ENCODE measurements at places on chromosomes 12 and 14.

- H3K27ac ChIP-seq = no peak overlapping the region
- no peak overlapping the region for H3K4me3 ChIP-seq
- ATAC-seq = no peak
- H3K36me3 ChIP-seq = peaks cover 23% of the 10 kb centered on the region
- H3K27me3 ChIP-seq = no peaks in the 10 kb centered on the region
Measured at GRCh38 chr12:39868328-39868725, 237.6 kb downstream of the SLC2A13 start.

- H3K27ac ChIP-seq = no peak overlapping the region
- no peak overlapping the region for H3K4me3 ChIP-seq
- no peaks in the 10 kb centered on the region for H3K4me1 ChIP-seq
- ATAC-seq = no peak
- H3K36me3 ChIP-seq = no peaks in the 10 kb centered on the region
Measured at GRCh38 chr12:39365364-39366001, 77.4 kb downstream of the KIF21A start.

DNA sequence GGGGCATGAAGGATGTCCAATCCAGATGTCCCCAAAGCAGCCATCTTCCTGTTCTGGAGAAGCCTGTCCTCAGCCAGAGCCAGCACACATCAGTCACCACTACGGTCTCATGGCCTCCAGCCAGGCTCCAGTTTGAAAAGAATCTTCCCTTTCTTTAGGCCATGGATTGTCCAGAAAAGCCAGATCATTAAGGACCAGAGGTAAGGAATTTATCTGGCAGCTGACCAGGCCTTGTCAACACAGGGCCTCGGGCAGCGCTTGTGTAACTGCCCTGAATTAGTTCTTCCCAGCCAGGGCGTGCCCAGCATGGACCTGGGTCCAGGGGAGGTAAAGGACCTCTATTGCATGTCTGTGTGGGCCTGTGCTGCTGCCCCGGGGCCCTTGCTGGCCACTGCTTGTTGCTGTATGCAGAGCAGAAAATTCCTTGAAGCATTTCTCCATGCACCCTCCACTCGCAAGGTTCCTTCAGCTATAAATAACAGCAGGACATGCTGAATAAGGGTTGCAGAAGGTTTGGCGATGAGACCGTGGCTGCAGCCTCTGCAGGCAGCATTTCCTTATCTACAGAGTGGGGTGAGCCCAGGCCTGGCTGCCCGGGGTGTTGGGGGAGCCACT lies 21.7 kb upstream of the VPS37B start:
- no peaks in the 10 kb centered on the region for H3K36me3 ChIP-seq
- H3K4me3 ChIP-seq = no peak overlapping the region
- H3K27me3 ChIP-seq = no peaks in the 10 kb centered on the region
- H3K27ac ChIP-seq = no peak overlapping the region
- peaks cover 4% of the 10 kb centered on the region for H3K4me1 ChIP-seq

- ATAC-seq = no peak
- no peaks in the 10 kb centered on the region for H3K4me1 ChIP-seq
- H3K27me3 ChIP-seq = no peaks in the 10 kb centered on the region
Measured at GRCh38 chr14:45728434-45729225, 475.6 kb upstream of the MIS18BP1 start.

GRCh38 chr12:20701106-20701505 lies 6.0 kb downstream of the SLCO1C1 start:
- H3K36me3 ChIP-seq = no peaks in the 10 kb centered on the region
- no peaks in the 10 kb centered on the region for H3K27me3 ChIP-seq
- no peaks in the 10 kb centered on the region for H3K4me1 ChIP-seq
- H3K4me3 ChIP-seq = no peak overlapping the region
- ATAC-seq = no peak

GRCh38 chr12:75613981-75614380 lies 102.6 kb upstream of the KRR1 start:
- H3K4me3 ChIP-seq = no peak overlapping the region
- peaks cover 22% of the 10 kb centered on the region for H3K27me3 ChIP-seq
- H3K4me1 ChIP-seq = no peaks in the 10 kb centered on the region
- ATAC-seq = no peak
- no peaks in the 10 kb centered on the region for H3K36me3 ChIP-seq

DNA sequence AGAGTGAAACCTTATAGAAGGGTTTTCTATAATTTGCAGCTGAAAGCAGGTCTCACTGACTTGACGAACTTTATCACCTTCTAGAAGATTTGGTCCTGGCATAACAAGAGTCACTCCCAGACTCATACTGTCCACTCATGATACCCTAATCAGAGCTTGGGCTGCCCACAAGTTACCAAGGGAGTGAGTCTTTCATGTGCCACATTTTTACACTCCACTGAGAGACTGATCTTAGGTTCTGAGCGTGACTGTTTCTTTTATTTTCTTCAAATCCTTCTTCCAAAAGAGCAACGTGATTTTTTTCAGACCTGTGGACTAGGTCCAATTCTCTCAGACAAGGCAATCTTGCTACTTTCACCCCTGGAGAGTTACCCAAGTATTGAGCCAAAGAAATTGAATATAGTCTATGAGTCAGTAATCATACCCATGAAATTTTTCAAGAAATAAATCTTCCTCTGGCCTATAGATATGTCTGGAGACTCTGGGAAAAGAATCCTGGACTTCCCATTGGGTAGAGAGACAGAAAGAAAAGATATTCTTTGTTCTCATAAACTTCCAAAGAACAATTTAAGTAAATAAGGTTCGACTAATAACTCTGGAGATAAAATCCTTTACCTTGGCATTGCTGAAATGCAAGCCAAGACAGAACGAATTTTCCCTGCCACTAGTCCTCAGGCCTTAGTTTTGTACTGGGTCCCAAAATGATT lies 26.9 kb downstream of the SIX1 start:
- no peak overlapping the region for H3K4me3 ChIP-seq
- ATAC-seq = no peak
- H3K36me3 ChIP-seq = no peaks in the 10 kb centered on the region

GRCh38 chr12:88248606-88249005 lies 106.5 kb downstream of the TMTC3 start:
- no peaks in the 10 kb centered on the region for H3K36me3 ChIP-seq
- no peak for ATAC-seq
- no peak overlapping the region for H3K4me3 ChIP-seq
- H3K4me1 ChIP-seq = no peaks in the 10 kb centered on the region
- no peak overlapping the region for H3K27ac ChIP-seq

GRCh38 chr12:94458877-94459727 lies 565 bp downstream of the CEP83 start:
- H3K36me3 ChIP-seq = peaks cover 22% of the 10 kb centered on the region
- H3K4me3 ChIP-seq = peak overlapping the region; percentile 91
- peak overlapping the region; percentile 92 for H3K27ac ChIP-seq
- peaks cover 33% of the 10 kb centered on the region for H3K4me1 ChIP-seq
- ATAC-seq = peak; percentile 69

- no peak for ATAC-seq
- peaks cover 13% of the 10 kb centered on the region for H3K27me3 ChIP-seq
- no peak overlapping the region for H3K4me3 ChIP-seq
- no peaks in the 10 kb centered on the region for H3K36me3 ChIP-seq
- H3K4me1 ChIP-seq = no peaks in the 10 kb centered on the region
- H3K27ac ChIP-seq = no peak overlapping the region
Measured at GRCh38 chr12:81758421-81759189, 545 bp downstream of the PPFIA2 start.

GRCh38 chr14:57822081-57822480 lies 43.8 kb downstream of the SLC35F4 start:
- no peak overlapping the region for H3K27ac ChIP-seq
- no peaks in the 10 kb centered on the region for H3K36me3 ChIP-seq
- no peak overlapping the region for H3K4me3 ChIP-seq
- no peaks in the 10 kb centered on the region for H3K4me1 ChIP-seq
- ATAC-seq = no peak

- H3K27ac ChIP-seq = no peak overlapping the region
- ATAC-seq = no peak
- no peak overlapping the region for H3K4me3 ChIP-seq
- H3K4me1 ChIP-seq = no peaks in the 10 kb centered on the region
- peaks cover 32% of the 10 kb centered on the region for H3K27me3 ChIP-seq
Measured at GRCh38 chr14:23910101-23910875, 43.3 kb upstream of the DHRS4 start.

DNA sequence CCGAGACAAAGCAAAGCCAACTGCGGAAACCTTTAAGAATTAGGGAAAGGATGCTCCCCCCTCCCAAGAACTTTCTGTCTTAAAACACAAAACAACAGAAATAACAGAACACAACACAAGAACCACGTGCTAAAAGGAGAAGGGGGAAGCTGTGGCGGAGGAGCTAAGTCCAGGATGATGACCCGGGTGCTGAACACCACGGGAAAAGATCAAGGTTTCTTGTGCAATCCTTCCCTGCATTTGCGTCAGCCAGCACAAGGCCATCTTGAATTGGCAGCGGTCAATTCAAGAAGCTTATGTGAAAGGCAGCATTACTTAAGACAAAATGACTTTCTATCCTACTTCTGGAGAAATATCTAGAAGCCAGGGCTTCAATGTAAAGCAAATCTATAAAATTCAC lies 11.0 kb upstream of the CREBL2 start:
- no peaks in the 10 kb centered on the region for H3K4me1 ChIP-seq
- no peak overlapping the region for H3K27ac ChIP-seq
- peaks cover 14% of the 10 kb centered on the region for H3K27me3 ChIP-seq
- H3K36me3 ChIP-seq = no peaks in the 10 kb centered on the region
- ATAC-seq = no peak

DNA sequence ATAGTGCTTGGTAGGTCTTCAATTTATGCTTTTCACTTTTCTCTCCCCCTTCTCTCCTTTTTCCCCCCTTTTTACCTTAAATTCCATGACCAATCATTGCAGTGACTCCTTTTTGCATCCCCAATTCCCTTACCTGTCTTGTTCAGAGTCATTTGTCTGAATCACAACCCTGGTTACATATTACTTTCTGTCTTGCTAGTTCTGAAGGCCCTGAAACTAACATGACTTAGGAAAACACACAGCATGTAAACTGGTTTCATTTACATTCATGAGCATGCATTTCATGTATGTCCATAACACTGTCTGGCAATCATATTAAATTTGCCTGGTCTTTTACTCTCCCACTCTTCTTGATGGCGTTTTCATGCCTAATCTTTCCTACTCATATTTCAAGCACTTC lies 20.3 kb upstream of the FOXG1 start:
- H3K27ac ChIP-seq = no peak overlapping the region
- no peaks in the 10 kb centered on the region for H3K36me3 ChIP-seq
- ATAC-seq = no peak
- H3K4me3 ChIP-seq = no peak overlapping the region
- H3K4me1 ChIP-seq = no peaks in the 10 kb centered on the region

DNA sequence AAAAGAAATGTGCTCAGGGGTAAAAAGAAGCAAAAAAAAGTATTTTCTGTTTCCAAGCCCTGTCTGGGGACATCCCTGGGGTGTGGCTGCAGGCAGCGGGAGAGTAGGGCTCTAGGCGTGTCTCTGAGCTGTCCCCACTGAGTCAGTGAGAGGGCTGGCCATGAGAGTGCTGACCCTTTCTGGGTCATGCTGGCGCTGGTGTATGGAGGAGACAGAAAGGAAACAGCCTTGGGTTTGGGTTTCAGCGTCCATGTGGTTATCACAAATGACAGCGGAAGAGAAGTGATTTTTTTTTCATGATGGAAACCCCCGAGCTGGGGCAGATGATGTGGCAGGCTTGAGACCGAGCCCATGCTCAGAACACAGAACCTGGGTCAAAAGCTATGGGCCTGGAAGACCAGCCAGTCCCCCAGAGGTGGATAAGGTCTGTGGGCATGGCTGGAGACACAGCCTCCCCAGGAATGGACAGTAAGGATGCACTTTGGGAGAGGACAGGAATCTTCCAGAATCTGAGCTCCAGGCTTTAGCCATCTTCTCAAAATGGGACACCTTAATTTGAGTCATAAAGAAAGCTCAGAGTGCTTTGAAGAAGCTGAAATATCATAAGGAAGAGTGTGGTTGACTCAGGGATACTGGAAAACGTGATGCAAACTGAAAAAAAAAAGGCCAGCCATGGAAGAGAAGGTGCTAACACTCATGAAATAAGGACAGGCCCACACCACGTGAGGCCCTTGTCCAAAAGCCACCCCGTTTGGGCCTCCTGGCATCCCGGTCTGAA lies 36.2 kb downstream of the SYNE3 start:
- H3K27ac ChIP-seq = peak overlapping the region; percentile 94
- ATAC-seq = peak; percentile 88
- no peaks in the 10 kb centered on the region for H3K27me3 ChIP-seq

DNA sequence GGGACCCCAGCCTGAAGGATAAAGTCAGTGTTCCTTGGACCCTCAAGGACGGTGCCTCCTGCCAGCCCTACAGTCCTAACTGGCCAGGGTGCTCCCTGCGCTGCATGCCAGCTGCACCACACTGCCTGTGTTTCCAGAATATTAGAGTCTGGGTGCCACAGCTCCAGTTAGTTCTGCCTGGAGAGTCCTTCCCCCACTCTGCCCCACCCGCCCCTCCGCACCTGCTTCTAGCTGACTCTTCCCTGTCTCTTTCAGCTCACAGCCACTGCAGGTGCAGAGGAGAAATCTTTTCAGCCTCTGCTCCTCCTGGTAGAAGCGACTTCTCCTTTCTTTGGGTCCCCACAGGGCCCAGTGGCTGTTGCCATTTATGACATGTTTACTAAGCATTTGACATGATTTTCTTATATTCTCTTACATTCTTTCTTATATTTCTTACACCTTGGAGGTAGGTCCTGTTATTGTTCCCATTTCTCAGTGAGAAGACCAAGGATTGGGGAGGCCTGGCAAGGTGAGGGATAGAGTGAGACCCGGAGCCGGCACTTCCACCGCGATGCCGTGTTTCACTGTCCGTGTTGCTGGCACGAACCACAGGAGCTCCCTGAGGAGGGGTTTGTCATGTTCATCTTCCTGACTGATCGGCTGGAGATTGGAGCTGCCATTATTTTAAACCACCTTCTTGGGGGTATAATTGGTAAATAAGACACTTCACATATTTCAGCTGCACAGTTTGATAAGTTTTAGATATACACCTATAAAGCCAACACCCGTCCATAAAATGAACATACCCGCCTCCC lies 29.4 kb downstream of the SYNE3 start:
- peaks cover 15% of the 10 kb centered on the region for H3K36me3 ChIP-seq
- ATAC-seq = peak; percentile 90
- H3K4me3 ChIP-seq = peak overlapping the region; percentile 62
- peak overlapping the region; percentile 75 for H3K27ac ChIP-seq

GRCh38 chr14:64801800-64802199 lies 77.9 kb downstream of the SPTB start:
- H3K27me3 ChIP-seq = peaks cover 25% of the 10 kb centered on the region
- H3K36me3 ChIP-seq = no peaks in the 10 kb centered on the region
- no peak overlapping the region for H3K4me3 ChIP-seq
- ATAC-seq = peak; percentile 3
- H3K27ac ChIP-seq = no peak overlapping the region

GRCh38 chr12:14207905-14208551 lies 157.5 kb upstream of the ATF7IP start:
- peaks cover 6% of the 10 kb centered on the region for H3K36me3 ChIP-seq
- ATAC-seq = no peak
- no peaks in the 10 kb centered on the region for H3K27me3 ChIP-seq
- H3K27ac ChIP-seq = no peak overlapping the region

- H3K36me3 ChIP-seq = no peaks in the 10 kb centered on the region
- no peaks in the 10 kb centered on the region for H3K4me1 ChIP-seq
- H3K4me3 ChIP-seq = no peak overlapping the region
- no peak overlapping the region for H3K27ac ChIP-seq
Measured at GRCh38 chr12:13227191-13227590, 30.7 kb downstream of the EMP1 start.

GRCh38 chr12:6996040-6996441 lies 22.2 kb downstream of the LPCAT3 start:
- H3K27me3 ChIP-seq = no peaks in the 10 kb centered on the region
- H3K4me1 ChIP-seq = no peaks in the 10 kb centered on the region
- H3K4me3 ChIP-seq = no peak overlapping the region
- no peak overlapping the region for H3K27ac ChIP-seq
